ENCODE measurements at places on chromosomes 16 and 17. TPM values are rescaled to one million over a fixed set of nuclear protein-coding genes. Genes with fewer than 3 reads are reported as not detected.

Gene CCDC200
- not detected for total RNA-seq

Gene TCAP
- 6.4 TPM for total RNA-seq

Gene MMP28
- 18.5 TPM for total RNA-seq

Gene DOC2A
- not detected for total RNA-seq

Gene NPIPA1
- total RNA-seq = 165 TPM

Gene SLC12A3
- total RNA-seq = not detected

Gene AURKB
- not detected for total RNA-seq

Gene SLC35G6
- not detected for total RNA-seq

Gene DCXR
- 87.1 TPM for total RNA-seq

Gene SLC52A1
- total RNA-seq = not detected

Measured in thoracic aorta (tissue), 2 donors.